ENCODE measurements at places on chromosomes 5 and 9.

DNA sequence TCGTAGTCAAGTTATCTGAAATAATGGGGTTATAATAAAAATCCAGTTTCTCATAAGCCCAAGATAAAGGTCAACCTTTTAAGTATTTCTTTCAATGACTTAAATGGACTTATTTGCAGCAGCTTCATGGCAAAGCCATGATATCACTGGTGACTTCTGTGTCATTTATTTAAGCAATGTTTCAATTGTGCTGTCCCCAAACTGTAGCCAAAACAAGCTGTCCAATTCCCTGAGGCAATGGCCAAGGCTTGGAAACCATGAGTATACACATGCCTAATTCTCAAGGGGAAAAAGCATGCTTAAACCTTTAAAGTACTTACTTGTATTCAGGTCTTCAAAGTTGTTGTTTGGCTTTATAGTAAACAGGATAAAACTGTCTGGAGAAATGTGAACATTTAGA, 376.4 kb upstream of the TNC start:
- DNase-seq = no peak

DNA sequence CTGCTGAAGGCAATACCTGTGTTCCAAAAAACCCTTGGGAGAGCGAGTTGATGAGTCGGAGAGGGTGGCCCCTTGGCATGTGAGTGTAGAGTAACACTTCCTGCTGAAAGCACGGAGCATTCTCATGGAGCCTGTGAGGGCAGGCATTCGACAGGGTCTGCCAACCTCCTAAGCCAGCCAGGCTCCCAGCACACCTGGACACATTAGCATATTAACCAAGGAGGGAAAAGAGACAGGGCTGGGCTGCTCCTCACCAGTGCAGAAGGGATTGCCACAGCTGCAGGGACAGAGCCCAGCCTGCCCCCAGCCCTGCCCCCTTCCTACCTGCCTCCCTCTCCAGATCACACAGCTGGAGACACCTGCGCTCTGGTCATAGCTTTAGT, 46.4 kb upstream of the SEMA4D start:
- DNase-seq = no peak

- DNase-seq = peak; percentile 2
Observed at GRCh38 chr5:8238080-8238479, 369.1 kb downstream of the MTRR start.

DNA sequence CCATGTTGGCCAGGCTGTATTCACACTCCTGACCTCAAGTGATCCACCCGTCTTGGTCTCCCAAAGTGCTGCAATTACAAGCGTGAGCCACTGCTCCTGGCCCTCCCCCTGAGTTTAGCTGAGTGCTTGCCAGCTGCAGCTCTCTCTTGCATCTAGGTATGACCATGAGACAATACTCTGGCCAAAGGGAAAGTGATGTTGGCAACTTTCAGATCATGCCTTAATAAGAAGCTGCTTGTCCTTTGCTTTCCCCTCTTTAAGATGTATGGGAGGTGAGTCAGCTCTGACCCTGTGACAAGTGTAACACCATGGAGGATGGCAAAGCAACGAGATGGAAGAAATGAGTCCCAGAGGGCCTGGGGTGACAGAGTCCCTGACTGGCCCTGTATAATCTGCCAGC, 18.7 kb upstream of the DCAF12 start:
- no peak for DNase-seq

DNA sequence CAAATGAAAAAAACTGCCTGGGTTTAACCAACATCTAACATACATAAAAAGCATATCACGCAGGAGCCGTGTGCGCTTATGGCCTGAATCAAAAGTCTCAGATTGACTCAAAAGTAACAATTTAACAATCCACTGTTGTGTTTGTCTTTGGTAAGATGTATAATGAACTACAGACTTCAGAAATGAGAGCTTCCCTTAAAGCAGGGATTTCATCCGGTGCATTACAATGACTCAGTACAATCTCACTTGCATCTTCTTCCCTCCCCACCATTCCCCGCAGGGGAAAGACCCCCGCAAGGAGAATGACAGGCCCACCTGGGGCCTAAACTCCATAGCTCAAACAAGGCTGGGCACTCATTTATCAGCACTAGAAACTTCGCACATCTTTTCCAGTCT, 1.4 kb downstream of the ZFR start:
- DNase-seq = no peak

GRCh38 chr9:100029251-100029650, 69.5 kb downstream of the ERP44 start:
- no peak for DNase-seq

GRCh38 chr5:78699552-78700153, 51.1 kb upstream of the LHFPL2 start:
- DNase-seq = no peak

DNA sequence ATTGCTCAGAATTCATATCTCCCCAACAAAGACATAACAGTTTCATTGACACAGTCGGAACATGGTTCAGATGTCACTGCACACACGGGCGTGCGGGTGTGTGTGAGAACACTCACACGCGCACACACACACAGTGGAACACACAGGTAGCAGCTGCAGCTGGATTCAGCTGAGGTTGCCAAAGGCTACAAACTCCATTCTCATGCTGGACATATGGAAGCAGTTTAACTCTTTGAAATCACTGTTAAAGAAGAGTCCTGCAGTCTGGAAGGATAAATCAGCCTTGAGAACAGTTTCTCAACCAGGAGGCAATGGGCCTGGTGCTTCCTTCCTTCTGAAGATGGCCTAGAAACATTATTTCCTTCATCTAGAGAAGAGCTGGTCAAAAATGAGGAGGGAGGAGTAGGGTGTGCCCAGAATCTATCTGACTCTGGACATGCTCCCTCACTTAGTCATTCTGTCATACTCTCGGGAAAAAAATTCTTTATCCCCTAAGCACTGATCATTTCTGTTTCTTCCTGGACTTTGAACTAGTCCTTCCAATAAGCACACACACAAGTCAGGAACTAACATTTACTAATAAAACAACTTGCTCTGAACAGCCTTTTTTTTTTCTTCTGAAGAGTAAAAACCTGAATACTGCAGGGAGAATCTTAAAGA, 160.6 kb downstream of the ZDHHC21 start:
- peak; percentile 17 for DNase-seq

- no peak for DNase-seq
Observed at GRCh38 chr5:94911276-94911675, 292.8 kb downstream of the SLF1 start.

GRCh38 chr5:17020678-17021601, 84.9 kb upstream of the MYO10 start:
- DNase-seq = no peak

DNA sequence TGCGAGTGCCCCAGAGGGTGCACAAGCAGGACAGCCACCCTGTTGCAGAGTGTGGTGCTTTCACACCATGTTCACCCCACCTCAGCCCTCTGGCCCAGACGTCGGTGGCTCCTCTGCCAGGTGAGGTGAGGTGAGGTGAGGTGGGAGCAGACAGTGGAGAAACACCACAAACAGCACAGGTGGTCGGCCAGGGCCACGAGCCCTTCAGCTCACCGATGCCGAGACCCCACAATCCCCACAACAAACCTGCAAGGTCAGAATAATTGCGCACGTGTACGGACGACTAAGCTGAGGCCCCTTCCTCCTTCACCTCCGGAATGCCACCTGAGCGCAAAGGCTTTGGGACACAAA, 10.5 kb downstream of the BRD3 start:
- no peak for DNase-seq
